ENCODE measurements at places on chromosomes 1 and 21.

GRCh38 chr1:56712150-56712549, 67.0 kb downstream of the PRKAA2 start:
- DNase-seq = no peak

DNA sequence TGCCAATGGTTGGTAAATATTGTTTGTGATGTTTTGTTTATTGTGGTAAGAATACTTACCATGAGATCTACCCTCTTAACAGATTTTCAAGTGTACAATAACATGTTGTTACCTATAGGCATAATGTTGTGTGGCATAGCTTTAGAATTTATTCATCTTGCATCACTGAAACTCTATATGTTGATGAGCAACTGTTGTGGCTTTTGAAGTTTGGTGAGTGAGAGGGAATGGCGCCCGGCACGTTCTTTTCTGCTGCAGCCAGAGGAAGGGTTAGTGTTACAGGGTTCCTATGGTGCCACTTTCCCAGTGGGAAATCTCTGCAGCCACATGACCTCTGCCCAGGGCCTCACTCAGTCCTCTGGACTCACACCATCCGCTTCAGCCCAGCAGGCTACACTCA, 342.5 kb upstream of the ADGRL2 start:
- DNase-seq = no peak

GRCh38 chr1:198793714-198794113, 154.9 kb downstream of the PTPRC start:
- no peak for DNase-seq

- no peak for DNase-seq
Observed at GRCh38 chr1:80582980-80583379, 1217.8 kb upstream of the ADGRL2 start.

GRCh38 chr1:161382214-161383019, 14.7 kb upstream of the CFAP126 start:
- no peak for DNase-seq

DNA sequence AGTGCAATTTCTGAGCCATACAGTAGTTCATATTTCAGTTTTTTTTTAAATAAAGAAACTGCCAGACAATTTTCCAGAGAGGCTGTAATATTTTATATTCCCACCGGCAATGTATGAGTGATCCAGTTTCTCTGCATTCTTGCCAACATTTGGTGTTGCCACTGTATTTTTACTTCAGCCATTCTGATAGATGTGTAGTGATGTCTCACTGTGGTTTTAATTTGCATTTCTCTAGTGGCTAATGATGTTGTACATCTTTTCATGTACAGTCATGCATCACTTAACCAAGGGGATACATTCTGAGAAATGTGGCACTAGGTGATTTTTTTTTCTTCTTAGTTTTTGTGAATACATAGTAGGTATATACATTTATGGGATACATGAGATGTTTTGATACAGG, 99.6 kb downstream of the CENPF start:
- DNase-seq = no peak

GRCh38 chr21:35484032-35484431, 434.9 kb upstream of the RUNX1 start:
- DNase-seq = no peak

DNA sequence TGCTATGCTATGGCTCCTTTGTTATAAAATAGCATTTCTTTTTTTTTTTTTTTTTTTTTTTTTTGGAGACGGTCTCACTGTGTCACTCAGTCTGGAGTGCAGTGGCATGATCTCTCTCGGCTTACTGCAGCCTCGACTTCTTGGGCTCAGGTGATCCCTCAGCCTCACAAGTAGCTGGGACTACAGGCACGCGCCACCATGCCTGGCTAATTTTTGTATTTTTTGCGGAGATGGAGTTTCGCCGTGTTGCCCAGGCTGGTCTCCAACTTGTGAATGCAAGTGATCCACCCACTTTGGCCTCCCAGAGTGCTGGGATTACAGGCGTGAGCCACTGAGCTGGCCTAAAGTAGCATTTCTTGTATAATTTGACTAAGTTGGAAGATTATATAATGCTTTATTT, 10.8 kb downstream of the CAMTA1 start:
- no peak for DNase-seq

- DNase-seq = no peak
Observed at GRCh38 chr1:177130451-177130945, 34.0 kb downstream of the ASTN1 start.

GRCh38 chr1:147773215-147773715, 12.9 kb upstream of the GJA5 start:
- no peak for DNase-seq

DNA sequence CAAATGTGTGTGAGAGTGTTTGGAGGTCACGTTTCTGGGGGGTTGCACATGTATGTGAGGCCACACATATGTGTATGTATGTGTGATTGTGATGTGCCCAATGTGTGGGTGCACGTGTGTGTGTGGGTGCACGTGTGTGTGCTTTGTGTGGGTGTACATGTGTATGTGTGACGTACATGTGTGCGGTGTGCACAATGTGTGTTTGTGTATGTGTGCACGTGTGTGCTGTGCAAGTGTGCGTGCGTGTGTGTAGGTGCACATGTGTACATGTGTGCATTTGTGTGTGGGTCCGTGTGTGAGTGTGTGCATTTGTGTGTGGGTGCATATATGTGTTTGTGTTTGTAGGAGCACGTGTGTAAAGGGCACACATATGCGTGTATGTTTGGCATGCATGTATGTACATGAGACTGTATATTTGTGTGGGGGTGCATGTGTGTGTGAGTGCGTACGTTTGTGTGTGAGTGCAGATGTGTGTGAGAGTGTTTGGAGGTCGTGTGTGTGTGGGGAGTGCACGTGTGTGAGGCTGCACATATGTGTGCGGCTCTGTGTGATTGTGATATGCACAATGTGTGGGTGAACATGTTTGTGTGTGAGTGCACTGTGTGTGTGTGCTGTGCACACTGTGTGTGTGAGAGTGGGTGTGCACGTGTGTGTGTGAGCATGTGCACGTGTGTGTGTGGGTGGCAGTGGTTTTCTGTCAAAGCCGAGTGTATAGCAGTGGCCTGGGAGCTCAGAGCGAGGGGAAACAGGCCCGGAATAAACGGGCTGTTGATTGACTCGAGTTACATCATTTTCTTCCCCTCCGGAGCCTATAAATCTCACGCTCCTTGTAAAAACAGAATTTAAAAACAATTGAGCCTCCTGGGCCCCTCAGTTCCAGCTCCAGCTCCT, 132.7 kb upstream of the ARHGEF16 start:
- no peak for DNase-seq

GRCh38 chr1:97385536-97386277, 535.1 kb downstream of the DPYD start:
- DNase-seq = no peak

DNA sequence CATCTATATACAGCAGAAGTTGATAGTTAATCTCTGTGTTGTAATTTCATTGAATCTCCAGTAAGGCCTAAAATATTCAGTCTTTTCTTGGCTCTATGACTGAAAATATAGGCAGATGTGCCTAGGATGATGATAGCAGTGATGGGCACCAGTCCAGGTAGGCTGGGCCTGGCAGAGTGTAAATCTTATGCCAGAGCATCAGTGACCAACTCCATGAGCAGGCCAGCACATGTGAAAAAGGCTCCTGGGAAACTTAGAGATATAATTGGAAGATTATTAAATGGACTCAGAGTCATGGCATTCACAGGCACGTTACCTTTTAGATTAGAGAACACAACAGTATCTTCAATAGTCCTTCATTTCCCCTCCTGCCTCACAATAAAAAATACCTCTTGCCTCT, 20.7 kb upstream of the CYYR1 start:
- no peak for DNase-seq

DNA sequence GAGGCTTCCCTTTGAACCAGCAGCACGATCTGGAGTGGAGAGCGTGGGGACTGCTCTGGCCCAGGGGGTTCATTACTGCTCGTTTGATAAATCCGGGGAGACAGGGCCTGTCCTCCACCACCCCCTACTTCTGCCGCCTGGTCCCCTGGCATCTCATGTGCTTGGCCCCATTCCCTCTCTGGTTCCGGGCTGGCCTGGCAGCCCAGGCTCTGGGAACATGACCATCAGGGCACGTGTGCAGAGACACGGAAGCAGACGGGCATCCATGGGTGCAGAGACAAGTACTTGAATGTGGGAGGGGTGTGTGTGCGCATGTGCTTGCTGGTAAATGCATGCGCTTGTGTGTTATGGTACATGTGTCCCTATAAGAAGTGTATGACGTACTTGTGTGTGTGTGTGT, 75.5 kb downstream of the KIRREL1 start:
- no peak for DNase-seq

GRCh38 chr1:175853681-175854080, 110.3 kb upstream of the TNR start:
- DNase-seq = no peak

- no peak for DNase-seq
Observed at GRCh38 chr1:93965888-93966287, 56.7 kb upstream of the GCLM start.

Data from activated CD4-positive, alpha-beta T cell treated with anti-CD3 and anti-CD28 coated beads for 24 hours (primary cell).